DMS53 (cell line): ENCODE measurements at places on chromosomes 1 and 21.
A peak's percentile ranks its signal among the peaks of the same experiment; 100 is the strongest.

GRCh38 chr1:54355931-54356679 lies 50.1 kb downstream of the SSBP3 start:
- peak; percentile 41 for DNase-seq

GRCh38 chr1:164886101-164886500 lies 327.1 kb downstream of the PBX1 start:
- DNase-seq: no peak

DNA sequence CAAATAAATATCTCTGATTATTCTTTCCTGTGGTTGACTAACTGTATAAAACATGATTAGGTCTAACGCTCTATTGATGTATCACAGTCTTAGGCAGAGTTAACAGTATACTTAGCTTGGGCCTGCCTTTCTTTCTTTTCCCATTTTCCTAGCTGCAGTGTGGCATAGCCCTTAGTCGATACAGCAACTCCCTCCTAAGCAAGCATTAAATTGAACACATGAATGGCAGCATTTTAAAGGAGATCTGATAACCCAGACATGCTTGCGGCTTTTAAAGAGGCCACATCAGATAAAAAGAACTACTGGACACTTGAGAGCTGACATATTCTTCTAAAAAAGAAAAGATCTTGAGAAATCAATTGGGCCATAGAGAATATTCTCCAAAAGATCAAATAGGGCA lies 312.0 kb upstream of the TMPRSS15 start:
- no peak for DNase-seq

DNA sequence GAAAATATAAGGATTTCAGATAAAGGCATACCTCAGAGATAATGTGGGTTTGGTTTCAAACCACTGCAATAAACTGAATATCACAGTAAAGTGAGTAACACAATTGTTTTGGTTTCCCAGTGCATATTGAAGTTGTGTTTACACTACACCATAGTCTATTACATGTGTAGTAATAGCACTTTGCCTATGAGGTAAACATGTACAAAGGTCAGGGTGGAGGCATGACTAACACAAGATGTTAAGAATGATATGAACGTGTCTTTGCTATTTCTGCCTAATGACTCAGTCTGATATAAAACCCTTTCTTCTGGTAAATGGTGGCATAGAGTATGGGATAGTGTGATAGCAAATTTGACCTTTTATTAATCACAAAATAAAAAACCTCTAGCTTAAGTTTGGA lies 621.5 kb upstream of the ADGRL2 start:
- DNase-seq: peak; percentile 74

DNA sequence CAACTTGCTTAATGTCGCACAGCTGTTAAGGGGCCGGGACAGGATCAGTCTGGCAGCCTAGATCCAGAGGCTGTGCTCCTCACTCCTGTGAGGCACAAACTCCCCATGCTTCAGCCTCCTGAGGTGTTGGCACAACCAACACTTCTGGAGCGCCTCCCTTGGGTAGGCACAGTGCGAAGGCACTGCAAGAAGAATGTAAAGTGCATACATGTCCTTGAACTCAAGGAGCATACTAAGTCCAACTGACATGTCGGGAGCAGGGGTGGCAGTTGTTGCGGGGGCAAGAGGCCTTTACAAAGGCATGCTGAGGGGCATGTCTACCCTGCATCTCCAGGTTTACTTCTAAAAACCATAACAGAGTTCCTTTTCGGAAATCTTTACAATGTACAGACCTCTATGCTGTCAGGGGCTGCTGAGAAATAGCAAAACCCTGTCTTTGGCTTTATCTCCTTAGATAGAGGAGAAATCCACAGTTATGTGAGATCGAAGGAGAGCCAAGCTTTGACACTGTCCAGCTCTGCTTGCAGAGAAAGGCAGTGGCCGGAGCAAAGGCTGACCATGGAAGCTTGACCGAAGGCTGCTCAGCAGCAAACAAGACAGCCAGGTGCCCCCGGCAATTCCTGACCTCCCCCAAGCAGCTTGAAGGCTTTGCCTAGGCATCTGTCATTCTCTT lies 93.9 kb downstream of the CDC7 start:
- DNase-seq: no peak

- DNase-seq: no peak
Measured at GRCh38 chr1:92194511-92194910, 23.2 kb upstream of the C1orf146 start.

- DNase-seq: no peak
Measured at GRCh38 chr1:155035936-155036335, 2.3 kb downstream of the DCST1 start.

GRCh38 chr1:30000266-30000665 lies 723.1 kb downstream of the MATN1 start:
- no peak for DNase-seq

GRCh38 chr1:18413541-18414305 lies 67.0 kb upstream of the KLHDC7A start:
- peak; percentile 69 for DNase-seq

- DNase-seq: no peak
Measured at GRCh38 chr1:41835485-41835884, 83.2 kb downstream of the HIVEP3 start.
